ENCODE measurements at places on chromosomes 3 and 15.

DNA sequence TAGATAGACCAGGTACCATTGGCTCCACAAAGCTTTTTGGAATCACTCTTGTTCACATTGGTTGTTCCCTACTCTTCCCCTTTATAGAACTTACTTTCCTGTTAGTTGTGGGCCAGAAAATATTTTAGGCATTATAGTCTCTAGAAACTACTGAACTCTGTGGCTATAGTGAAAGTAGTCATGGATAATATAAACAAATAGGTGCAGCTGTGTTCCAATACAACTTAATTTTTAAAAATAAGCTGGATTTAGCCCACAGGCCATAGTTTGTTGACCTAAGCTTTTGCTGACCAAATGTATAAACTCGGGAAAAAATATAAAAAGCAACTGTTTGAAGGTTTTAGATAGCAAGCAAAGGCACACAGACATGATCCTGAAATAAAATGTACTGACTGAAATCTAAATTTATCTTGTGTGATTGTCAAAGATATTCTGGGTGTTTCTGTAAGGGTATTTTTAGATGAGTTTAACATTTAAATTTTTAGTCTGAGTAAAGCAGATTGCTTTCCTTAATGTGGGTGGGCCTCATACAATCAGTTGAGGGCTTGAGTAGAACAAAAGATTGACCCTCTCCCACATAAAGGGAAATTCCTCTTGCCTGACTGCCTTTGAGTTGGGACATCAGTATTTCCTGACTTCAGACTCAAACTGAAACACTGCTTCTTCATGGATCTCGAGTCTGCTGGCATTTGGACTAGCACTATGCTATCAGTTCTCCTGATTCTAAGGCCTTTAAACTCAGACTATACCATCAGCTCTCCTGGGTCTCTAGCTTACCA, 13.2 kb downstream of the IQCB1 start:
- DNase-seq: no peak

DNA sequence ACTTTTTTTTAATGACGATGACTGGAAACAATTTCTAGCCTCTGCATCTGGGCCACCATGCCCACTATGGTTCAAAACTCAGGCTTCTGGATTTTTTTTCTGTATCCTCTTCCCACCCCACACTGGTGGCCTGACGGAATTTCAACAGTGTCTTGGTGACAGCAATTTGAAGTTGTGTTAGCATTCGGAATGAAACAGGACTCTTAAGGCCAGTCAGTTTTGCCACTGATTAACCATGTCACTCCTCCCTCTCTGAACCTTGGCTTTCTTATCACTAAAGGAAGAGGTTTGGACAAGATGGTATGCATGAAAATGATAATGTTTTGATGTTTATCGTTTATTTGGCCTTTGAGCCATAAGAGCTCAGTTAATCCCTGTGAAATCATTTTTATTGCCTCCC, 41.6 kb upstream of the BDH1 start:
- DNase-seq: no peak

GRCh38 chr3:18787441-18787840, 360.9 kb upstream of the KCNH8 start:
- no peak for DNase-seq

DNA sequence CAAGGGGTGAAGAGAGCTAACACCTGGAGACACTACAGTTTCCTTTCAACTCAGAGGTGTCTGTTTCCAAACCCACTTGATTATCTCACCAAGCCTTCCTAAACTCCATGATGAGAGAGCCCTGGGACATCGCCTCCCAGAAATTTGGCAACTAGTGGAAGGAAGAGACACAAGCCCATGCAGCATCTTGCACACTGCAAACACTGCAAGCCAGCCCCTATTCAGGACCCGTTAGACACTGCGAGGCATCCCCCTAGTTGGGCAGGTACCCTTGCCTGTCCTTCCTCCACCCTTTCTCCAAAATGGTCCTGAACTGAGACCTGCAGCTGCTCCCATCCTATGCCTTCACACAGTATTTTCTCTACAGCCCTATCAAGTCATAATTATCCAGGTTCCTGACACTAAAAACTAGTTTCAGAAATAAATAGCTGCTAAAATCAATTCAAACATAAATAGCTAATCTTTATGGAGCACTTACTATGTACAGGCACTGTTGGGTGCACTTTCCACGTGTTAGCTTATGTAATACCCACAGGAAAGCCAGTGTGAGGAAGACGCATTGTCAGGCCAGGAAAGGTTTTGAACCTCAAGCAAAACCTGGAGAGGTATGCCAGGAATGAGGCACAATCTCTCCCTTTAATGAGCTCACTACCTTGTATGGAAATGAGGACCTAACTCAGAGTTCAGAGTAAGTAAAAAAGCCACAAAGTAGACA, 2.8 kb downstream of the MAGI1 start:
- DNase-seq: no peak

- DNase-seq: no peak
Measured at GRCh38 chr15:89019436-89019835, 68.8 kb upstream of the ABHD2 start.

DNA sequence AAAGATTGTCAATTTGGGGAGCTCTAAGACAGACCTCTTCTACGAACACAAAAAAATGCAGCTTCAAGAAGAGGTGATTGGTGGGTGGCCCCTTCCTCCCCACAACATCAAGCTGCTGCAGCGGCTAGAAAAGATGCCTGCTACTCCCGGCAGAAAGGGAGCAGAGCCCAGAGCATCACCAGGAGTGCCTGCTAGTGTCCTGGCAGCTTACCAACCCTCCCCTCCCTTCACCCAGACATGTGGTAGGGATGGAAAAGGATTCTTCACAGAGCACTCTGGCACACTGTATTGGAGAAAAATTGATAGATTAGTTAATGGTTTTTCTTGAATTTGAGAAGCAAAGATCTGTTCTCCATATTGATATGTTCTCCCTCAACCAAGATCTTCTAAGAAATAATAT, 10.8 kb downstream of the IP6K1 start:
- DNase-seq: no peak

GRCh38 chr15:75095594-75095993, 72.2 kb downstream of the PPCDC start:
- DNase-seq: no peak

DNA sequence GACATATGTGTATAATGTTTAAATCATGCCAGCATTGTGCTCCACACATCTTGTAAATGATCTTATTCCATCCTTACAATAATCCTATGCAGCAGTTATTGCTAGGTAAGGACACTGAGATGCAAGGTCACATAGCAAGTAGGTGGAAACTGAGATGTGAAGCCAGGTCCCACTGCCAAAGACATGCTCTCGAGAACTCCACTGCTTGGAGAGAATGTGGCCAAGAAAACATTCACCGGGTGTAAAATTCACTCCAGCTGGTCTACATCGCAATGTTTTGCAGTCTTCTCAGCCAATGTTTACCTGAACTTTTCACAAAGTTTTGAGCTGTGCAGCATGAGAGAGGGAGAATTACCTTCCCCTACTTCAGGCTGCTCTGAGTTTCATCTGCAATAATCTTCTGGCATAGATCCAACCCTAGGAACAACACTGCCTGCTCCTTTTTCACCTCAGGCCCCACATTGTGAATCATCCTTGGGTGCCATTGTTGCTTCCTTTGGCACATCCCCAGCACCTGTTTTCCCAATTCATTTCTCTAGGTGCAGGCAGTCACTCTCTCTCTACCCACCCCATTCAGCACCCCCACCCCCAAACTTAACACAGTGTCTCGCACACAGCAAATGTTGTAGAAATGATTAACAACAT, 53.5 kb upstream of the PRTG start:
- no peak for DNase-seq

DNA sequence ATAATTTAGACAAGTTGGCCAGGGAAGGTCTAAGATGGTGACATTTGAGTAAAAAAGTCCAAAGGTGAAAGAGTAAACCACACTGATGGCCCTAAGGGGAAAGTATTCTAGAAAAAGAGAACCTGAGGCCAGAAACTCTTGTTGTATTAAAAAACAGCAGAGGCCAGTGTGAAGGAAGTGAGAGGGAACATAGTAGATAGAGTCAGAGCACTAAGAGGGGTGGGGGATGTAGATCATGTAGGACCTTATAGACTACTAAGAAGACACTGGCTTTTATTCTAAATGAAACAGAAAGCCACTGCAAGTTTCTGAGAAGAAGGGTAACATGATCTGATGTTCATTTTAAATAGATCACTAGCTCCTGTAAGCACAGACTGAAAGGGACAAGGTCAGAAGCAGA, 14.5 kb downstream of the POLQ start:
- no peak for DNase-seq

- DNase-seq: no peak
Measured at GRCh38 chr3:183377307-183377959, 51.0 kb downstream of the MCF2L2 start.

DNA sequence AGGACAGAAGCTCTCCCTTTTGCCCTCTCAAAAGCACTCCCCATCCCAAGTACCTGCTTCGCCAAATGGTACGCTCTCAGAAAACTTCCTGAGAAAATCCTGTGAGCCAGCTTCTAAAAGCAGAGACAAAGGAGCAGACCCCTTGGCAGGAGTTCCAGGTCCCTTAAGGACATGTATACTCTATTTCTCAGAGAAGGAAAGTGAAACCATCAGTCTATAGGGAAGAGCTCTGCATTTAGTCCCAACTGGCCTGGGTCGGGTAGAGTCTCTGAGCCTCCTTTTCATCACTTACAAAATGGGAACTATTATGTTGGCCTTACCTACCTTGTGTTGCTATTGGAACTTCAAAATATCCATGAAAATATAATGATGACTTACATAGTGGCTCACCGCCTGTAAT, 19.7 kb downstream of the DAPK2 start:
- DNase-seq: no peak

- DNase-seq: no peak
Measured at GRCh38 chr15:39504808-39505207, 76.1 kb upstream of the THBS1 start.

GRCh38 chr3:48402281-48402732, 27.6 kb downstream of the PLXNB1 start:
- no peak for DNase-seq

DNA sequence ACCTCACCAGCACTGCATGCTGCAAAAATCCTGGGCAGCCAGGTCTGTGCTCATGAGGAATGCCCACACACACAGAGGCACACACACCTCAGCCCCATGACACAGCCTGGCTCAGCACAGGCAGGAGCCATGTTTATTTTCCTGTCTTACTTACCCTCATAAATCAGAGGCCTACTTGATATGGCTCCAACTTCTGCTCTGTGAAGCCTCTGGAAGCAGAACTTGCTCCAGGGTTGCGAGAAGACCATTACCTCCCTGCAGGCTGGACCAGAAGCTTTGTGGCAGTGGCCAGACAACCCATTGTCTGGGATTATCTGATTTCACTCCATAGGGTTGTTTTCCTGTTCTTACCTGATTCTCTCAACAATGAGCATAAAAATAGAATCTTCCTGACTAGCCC, 43.8 kb upstream of the CMTM8 start:
- DNase-seq: no peak

- DNase-seq: no peak
Measured at GRCh38 chr15:100781961-100782530, 97.6 kb upstream of the ALDH1A3 start.

GRCh38 chr15:73737535-73737934, 15.6 kb downstream of the INSYN1 start:
- DNase-seq: no peak

- no peak for DNase-seq
Measured at GRCh38 chr3:118987477-118987876, 47.2 kb downstream of the IGSF11 start.

GRCh38 chr15:57611123-57611522, 19.4 kb downstream of the MYZAP start:
- DNase-seq: no peak

DNA sequence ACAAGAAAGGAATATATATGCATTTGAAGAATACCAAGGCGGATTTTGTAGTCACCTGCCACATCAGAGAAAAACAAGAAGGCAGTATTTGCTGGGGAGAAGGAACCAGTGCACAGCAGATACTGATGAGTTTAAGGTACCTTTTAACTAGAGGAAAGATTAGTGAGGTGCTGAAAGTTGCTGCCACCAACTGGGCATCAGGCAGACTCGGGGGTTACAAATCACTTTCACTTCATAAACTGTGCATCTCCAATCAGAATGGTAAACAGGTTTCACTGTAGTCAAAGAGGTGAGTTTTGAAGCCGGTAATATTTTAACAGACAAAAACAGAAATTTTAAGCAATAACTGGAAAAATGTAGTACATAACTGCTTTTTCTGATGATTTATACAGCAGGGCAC, 4.1 kb downstream of the FBN1 start:
- no peak for DNase-seq

- DNase-seq: no peak
Measured at GRCh38 chr15:81146006-81146405, 11.9 kb downstream of the CFAP161 start.

DNA sequence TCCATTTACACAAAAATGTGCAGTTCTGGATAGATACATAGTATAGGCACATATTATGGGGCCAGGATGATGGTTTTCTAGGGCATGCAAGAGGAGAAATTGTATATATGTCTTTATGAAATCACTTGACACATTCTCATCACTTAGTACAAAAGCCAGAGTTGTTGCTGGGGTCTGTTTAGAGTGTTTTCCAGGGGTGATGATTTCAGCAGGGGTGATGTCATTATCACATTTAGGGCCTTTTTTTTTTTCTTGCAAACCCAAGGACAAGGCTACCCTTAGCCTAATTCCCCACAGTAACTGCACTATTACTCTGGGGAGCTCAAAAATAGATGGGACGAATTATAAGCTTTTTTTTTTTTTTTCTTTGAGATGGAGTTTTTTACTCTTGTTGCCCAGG, 3.6 kb downstream of the ZNF589 start:
- no peak for DNase-seq

GRCh38 chr3:33355611-33356010, 78.4 kb downstream of the FBXL2 start:
- DNase-seq: no peak

GRCh38 chr15:51505251-51505650, 117.3 kb downstream of the DMXL2 start:
- DNase-seq: no peak

DNA sequence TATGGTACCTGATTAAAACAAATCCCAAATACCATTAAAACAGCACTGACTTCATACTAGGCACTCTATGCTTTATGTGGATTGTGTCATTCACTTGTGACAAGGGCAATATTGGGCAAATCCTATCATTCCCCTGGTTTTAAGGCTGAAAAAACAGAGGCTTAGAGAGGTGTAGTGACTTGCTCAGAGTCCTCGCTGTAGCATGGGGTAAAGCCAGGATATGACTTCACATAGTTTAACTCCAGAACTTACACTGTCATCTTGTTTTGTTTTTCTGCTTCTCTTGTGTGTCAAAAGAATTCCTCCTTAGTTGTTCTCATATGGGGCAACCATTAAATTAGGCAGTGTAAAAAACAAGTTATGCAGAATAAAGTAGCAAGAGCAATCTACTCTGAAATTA, 40.3 kb upstream of the ICE2 start:
- no peak for DNase-seq

GRCh38 chr3:75192146-75192616, 471.9 kb upstream of the FRG2C start:
- no peak for DNase-seq

GRCh38 chr15:61083788-61084134, 145.3 kb downstream of the RORA start:
- DNase-seq: no peak
